Kasumi-1 (cell line): ENCODE measurements at places on chromosomes 5 and 9.

DNA sequence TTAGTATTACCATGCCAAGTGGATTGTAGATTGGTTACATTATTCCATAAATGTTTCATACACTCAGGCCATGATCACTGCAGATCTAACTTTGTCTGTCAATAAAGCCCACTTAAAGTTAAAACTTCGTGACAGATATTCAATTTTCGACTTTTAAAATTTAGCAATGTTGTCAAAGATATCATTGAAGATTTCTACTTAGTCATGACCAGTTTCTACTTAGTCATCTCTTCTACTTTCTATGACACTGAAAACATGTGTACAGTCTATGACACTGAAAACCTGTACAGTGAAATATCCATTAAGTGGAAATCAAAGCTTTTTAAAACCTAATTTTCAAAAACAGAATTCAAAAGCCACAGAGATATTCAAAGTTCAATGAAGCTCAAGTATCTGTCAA lies 258.2 kb downstream of the MCTP1 start:
- DNase-seq: no peak

DNA sequence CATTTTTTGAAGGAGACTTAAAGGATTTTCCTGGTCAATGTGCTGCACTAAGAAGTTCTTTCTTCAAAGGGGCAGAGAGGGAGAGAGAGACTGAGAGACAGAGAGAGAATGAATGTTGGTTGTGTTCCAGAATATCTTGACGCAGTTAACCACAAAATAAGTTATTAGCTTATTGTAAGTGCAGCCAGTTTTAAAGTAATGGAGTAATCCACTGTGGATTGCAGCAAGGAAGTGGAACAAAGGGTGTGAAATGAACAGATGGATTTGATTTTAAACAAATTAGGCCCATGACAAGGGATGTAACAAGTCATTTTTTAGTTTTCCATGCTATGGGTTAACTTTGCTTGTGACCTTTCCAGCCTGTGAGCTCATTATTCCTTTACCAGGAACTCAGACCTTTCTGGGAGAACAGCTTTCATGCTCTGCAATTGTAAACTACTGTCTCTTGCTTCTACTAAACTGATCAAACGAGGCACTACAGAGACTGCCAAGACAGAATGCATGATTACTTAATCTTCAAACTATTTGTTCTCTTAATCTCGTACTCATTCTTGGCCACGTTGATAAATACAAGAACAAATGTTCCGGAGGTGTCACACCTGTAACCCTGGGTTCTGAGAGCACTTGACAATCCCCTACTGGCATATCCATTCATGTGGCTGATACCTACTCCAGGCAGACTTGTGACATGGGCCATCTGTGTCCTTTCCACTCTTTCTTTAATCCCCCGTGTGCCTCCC lies 131.1 kb downstream of the TLE1 start:
- DNase-seq: no peak

- DNase-seq: no peak
Measured at GRCh38 chr5:149301744-149302380, 30.2 kb downstream of the AFAP1L1 start.

DNA sequence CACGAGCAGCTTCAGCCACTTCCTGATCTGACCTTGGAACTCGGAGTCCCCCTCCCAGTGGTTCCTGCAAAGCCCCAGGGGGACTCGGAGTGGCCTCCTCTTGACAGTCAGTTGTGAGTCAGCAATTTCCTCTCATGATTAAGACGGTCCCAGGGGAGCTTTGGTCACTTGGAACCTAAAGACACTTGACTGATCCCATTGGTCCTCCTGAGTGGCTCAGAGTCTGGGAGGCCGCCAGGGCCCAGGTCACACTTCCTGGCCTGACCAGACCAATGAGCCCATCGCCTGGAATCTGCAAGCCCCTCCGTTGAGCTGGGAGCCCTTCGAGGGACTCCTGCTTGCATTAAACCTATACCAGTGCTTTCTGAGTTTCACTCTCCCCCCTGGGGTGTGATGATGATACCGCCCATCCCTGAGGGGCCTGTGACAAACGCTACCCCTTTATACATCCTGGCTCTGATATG lies 29.1 kb downstream of the TSPAN17 start:
- DNase-seq: no peak

DNA sequence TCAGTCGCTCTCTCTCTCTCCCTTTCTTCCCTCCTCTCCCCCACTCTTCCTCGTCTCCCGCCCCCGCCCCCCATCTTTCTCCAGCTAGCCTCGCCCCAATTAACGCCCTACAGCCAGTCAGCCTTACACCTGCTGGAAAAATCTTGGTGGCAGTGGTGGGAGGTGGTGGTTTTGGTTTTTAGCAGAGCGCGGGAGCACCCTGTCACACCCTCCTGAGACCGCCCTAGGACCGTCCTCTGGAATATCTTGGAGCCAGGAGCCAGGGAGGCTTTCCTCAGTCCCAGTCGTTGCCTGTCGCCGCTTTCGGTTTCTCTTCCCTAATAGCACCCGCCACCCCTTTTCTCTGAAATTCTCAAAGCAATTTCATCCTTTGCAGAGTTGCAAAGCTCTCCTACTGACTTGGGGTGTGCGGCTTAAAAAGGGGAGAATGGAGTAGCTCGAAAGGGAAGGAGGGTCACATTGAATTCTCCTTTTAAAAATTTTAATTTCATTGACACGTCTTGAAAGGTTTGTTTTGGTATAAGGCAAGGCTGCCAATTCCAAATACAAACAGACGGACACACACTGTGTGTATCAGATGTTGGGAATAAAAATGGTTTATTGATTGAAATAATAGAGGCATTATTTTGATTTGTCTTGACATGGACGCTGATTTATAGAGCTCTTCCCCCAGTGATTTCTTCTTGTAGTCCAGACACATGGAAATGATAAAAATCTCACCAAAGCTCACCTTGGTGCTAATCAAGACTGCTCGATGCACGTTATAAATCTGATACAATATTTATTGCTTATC lies 301.3 kb downstream of the PARP8 start:
- DNase-seq: no peak
